CD4-positive, alpha-beta T cell treated with Interleukin-15 for 1 hour (primary cell): ENCODE measurements at places on chromosomes 6 and 20.

DNA sequence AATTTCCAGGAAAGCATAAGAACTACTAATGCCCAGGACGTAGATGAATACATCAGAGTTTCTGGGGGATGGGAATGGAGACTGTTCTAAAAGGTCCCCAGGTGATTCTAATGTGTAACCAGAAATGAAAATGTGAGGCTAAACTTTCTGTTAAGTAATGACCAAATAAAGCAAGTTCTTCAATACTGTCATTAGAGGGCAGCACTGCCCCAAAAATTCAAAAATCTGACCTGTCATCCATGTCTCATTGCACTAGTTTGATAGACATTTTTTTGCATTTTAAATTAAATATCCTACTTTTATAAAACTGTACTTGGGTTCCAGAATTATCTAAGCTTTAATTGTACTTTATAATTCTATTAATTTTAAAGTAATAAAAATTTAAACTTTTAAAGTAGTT lies 94.9 kb downstream of the RFX6 start:
- DNase-seq = no peak

DNA sequence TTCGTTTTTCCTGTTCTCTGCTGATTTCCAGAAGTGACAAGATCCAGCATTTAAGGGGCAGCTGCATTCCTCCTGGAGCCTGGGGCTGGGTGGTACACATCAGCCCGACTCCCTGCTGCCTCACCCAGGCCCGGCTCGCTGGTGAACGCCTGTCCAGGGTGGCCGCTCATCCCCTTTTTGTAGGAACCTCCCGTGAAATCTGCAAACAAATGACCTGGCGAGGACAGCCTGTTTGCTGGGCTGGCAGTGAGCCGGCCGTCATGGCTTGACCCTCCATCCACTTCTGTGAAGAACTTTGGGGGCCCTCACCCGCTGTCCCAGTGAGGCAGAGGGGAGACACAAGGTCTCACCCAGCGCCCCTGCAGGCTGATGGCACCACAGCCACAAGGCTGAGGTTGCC lies 39.0 kb downstream of the PYGB start:
- no peak for DNase-seq

DNA sequence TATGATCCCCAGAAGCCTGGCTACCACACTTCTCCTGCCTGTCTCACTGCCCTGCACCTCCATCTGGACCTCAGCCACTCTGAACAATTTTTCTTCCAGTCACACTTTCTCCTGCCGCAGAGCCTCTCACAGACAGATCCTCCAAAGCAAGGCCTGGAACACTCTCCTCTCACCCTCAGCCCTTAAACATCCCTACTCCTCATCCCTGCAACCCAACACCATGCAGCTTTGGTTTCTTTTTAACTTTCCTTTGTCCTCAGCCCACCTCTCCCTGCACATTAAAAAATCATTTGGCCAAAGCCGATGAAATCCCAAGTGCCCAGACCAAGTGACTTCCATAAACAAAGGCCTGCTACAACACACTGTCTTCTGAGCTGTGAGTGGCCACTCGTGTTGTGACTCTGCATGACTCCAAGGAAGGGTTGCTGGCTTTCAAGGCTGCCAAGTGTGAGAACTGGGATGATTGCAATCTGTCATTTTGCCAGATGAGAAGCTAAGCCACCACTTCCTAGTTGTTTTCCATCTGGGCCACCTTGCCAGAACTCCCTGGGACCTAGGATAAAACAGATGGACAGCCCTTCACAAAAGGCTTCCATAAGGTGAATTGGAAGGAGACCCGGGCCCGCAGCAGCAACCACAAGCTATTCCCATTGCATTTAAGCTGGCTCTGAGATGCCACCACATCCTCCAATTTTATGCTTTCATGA lies 144.4 kb upstream of the SSTR4 start:
- no peak for DNase-seq

DNA sequence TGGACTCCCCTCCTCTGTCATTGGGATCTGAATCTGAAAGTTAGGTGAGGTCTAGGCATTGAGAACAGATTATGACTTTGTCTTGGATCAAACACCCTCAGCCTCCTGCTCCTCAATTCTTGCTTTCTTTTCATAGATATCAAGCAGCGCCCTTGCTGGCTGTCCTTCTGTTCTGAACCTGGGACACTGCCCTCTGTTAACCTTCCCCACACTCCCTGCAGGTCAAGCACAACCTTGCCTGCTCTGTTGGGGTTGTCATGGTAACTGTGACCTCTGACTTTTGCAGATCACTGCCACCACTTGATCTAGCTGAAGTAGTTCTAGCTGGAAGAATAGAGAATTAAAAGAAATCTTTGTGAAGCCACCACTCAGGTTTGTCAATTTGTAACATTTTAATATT lies 16.4 kb upstream of the MICA start:
- DNase-seq = no peak

DNA sequence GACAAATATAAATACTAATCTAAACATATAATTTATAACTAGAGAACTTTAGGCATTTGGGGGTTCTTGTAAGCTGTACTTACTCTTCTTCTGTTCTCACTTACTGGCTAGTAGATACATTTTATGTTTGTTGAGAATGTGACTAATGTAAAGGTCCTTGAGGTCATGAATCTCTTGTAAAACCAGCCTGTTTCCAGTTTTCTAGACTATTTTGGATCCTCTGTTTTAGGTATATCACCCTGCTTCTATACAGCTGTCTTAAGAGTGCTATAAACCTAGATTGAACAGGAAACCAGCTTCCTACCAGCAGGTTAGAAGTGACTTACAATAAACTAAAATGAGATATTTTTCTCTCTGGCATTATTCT lies 134.2 kb downstream of the PLCB4 start:
- DNase-seq = no peak

- no peak for DNase-seq
These were observed 131.0 kb upstream of the OLIG3 start for GRCh38 chr6:137625100-137625661.

DNA sequence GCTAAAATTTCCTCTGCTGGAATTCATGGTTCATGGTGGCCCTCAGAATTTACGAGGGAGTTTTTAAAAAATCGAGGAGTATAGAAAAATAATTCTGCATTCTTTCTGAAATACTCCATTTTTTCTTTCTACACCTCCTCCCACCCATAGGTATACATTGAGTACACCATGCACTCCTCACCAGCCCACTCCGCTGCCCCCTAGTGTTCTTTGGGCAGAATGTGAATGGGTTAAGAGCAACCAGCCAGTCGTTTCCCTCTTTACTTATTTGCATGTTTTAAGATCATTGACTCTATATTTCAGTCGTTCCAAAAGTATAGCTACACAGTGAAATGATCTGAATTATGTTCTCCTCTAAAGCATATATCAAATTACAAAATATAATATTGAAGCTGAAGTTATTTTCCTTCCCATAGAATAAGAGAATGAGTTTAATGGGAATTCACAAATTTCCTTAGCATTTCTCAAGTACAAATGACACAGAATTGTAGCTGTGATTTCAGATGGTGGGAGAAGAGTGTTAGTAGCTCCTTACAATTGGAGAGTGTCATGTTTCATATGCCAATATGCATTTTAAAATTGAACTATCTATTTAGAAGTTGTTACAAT lies 977.7 kb upstream of the SLC35B3 start:
- DNase-seq = no peak

DNA sequence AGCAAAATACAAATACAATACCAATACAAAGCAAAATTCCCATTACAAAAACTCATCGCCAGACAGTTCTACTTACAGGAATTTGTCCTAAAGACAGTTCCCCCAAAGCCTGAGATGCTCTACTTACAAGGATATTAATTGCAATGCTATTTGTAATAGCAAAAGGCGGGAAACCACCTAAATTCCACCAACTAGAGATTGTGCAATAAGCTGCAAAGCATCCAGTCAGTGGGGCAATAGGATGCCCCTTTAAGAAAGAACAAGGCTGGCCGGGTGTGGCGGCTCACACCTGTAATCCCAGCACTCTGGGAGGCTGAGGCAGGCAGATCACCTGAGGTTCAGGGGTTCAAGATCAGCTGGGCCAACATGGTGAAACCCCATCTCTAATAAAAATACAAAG lies 39.1 kb downstream of the FAM209B start:
- DNase-seq = no peak

- no peak for DNase-seq
These were observed at the start of gene TIAM2 for GRCh38 chr6:154995254-154996015. Gene TIAM2, plus strand, starts transcription at chr6:154995315. Its CDS starts 133,909 bp downstream, at chr6:155129224.

- no peak for DNase-seq
These were observed 57.2 kb downstream of the MTFR2 start for GRCh38 chr6:136192902-136193301.

DNA sequence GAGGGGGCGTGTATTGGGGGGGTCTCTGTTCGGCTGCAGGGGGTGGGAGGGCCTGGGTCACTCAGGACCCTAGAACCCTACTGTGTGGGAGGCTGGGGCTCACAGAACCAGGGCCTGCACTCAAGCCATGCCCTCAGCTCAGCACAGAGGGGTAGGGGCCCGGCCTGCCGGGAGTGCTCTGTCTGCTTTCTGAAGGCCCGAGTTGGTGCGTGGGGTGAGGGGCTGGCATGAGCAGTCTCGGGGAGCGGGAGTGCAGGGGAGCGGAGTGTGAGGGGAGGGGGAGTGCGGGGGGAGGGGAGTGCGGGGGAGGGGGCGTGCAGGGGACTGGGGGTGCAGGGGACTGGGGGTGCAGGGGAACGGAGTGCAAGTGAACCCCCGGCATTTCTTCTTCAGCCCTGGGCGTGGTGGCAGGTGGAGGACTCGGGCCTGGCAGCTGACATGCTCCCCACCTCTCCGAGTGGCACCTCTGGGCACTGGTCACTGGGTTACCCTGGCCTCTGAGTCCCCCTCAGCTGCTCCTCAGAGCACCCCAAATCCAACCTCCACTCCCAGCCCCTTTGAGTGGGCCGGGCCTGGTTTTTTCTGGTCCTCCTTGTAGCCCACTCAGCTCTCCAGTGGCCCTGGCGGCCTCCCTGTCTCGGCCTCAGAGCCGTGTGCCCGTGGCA lies 1.0 kb downstream of the COL20A1 start:
- no peak for DNase-seq

DNA sequence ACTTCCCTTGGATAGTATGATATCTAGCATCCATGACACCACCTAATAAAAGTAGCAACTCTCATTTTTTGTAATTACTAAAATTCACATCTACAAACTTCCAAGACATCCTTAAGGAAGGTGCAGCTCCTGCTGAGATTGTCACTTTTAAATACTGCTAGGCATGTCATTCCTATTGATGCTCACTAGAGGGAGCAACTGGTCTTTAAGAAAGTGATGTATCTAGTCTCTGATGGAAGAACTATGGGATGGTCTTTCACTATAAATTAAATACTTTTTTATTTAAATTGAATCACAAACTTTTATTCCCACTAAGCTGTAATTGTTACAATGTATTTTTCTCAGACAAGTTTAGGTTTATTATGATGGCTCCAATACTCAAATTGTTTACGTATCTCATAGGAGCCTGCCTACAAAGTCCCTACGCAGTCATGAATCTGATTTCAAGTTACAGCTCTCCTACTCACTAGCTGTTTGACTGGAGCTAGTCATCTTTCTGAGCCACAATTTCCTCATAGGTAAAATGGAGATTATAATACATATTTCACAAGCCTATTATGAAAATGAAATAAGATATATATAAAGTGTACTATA lies 8.1 kb upstream of the TSPYL1 start:
- no peak for DNase-seq

DNA sequence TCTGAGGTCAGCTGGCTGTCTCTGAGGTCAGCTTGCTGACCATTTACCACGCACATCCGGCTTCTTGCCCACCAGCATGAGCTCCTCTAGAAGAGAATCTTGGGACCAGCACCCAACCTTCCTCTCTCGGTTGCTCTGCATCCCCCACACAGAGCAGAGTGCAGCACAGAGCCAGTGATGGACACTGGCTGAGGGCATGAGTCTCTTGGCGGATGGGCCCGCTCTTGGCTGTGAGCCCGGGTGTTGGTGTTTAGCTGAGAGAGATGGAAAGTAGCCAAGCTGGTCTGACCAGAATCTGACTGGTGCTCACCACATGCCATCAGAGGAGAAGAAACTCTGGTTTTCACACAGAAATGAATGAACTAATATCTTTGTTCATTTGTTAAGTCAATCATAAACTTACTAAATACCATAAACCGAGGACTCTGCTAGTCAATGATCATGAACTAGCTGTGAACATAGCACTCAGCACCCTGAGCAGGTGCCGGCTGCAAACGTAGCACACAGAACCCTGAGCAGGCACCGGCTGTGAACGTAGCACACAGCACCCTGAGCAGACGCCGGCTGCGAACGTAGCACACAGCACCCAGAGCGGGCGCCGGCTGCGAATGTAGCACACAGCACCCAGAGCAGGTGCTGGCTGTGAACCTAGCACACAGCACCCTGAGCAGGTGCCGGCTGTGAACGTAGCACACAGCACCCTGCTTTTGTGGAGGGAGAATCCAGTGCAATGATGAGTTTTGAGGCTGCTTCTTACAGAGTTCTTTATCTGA lies 10.4 kb upstream of the THBS2 start:
- no peak for DNase-seq

- no peak for DNase-seq
These were observed 23.2 kb downstream of the UBE2V1 start for GRCh38 chr20:50089787-50090177.

DNA sequence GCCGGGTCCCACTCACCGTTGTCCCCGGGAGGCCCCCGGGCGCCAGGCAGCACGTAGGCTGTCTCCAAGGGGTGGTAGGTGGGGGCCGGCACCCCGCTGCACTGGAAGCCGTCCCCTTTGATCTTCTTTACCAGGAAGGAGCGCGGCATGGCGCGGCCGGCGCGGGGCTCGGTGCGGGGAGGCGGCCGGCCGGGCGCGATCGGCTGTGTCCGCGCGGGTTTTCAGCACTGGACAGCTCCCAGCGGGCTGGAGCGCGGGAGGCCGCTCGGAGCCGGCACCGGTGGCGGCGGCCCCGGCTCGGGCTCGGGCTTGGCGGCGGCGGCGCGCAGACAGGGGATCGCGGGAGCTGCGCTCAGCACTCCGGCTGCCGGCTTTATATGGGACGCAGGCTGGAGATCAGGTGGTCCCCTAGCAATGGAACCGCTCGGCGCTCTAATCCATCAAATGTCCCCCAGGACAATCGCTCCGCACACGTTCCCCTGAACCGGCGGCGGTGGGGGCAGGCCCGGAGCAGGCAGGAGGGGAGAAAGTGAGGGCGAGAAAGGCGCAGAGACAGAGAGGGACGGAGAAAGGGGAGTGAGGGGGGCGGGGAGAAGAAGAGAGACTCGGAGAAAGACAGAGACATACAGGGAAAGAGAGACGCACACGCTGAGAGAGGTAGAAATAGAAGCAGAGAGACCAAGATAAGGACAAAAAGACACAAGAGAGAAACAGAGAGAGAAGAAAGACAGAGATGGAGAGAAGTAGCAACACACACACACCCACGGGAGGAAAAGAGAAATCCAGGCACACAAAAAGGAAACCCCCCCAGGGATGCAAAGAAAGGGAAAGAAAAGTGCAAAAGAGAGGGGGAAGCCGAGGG lies at the start of gene SCRT2:
SCRT2 (minus strand) TSS at position 350 of the 862 bp plus-strand sequence; CDS start at position 149, 201 bp downstream.
- DNase-seq = peak; percentile 56
